ENCODE measurements at places on chromosomes 3 and 15. TPM values are rescaled to one million over a fixed set of nuclear protein-coding genes. Genes with fewer than 3 reads are reported as not detected.

The HCLS1 gene
- 7.6 TPM for polyA plus RNA-seq

The SCAANT1 gene
- polyA plus RNA-seq: 1.1 TPM

The PLCH1 gene
- 12.5 TPM for polyA plus RNA-seq

The CCR3 gene
- polyA plus RNA-seq: 0.09 TPM

The CHRM5 gene
- 0.10 TPM for polyA plus RNA-seq

The GABRR3 gene
- polyA plus RNA-seq: 0.09 TPM

The NSMCE3 gene
- 9.4 TPM for polyA plus RNA-seq

DNA sequence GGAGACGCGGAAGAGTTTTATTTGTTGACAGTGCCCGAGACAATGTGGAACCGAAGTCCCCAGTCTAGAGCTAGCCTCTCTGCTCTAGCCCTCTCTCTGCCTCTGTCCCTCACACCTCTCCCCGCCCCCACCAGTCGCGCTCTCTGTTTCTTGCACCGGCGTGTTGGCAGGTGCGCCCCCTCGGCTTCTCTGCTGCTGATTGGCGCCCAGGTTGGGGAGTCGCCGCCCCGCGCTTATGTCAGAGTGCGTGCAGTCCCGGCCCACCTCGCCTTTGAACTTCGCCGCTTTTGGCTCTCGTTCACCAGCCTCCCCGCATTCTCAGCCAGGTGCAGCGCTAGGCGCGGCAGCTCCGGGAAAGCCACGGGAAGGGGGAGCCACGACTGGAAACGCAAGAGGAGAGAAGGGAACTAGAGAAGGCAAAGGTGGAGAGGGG lies at the start of gene SOX14:
TSS of gene SOX14 (plus strand) at position 315 of the 433 bp plus-strand sequence. CDS start 470 bp downstream, outside the sequence.
- no peak for DNase-seq

DNA sequence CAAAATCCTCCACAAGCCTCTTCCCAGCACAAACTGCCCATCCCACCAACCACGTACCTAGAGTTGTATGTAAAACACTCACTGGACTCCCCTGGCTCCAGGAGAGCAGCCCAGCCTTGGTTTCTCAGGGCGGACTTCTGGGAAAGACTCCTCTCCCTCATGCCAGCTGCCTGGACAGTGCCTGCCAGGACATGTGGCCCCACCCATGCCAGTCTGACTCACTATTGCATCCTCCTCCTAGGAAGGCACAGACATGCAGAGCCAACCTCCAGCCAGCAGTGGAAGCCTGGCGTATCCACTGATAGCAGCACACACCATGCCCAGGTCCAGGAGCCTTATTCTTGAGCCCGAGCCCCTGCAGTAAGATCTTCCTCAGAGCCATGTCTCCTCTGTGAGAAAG lies 8.6 kb downstream of the PKM start:
- no peak for DNase-seq

All from renal cortex interstitium (tissue), 15 donors.